ENCODE measurements at places on chromosomes 7 and 10.

GRCh38 chr10:30192846-30193608, 133.6 kb upstream of the JCAD start:
- DNase-seq: no peak

- DNase-seq: no peak
Observed at GRCh38 chr7:151769188-151769821, 107.6 kb downstream of the PRKAG2 start.

GRCh38 chr7:115593111-115593510, 437.5 kb downstream of the TFEC start:
- no peak for DNase-seq

DNA sequence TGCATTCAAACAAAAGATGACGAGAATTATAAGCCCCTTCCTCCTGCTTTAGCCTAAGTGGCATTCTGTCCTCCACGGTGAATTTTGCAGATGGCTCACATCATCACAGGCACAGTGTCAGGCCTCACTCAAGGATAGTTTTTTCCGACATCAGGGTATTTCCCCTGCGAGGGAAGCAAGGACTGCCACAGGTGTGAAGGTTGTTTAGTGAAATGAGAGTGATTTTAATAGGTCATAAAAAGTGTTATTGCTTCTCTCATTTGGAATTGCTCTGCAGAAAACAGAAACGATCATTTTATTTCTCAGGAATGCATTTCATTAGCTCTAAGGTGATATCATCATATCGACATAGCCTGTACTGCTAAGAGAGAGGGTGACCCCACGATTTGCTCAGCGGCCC, 128.7 kb upstream of the LANCL2 start:
- DNase-seq: no peak

DNA sequence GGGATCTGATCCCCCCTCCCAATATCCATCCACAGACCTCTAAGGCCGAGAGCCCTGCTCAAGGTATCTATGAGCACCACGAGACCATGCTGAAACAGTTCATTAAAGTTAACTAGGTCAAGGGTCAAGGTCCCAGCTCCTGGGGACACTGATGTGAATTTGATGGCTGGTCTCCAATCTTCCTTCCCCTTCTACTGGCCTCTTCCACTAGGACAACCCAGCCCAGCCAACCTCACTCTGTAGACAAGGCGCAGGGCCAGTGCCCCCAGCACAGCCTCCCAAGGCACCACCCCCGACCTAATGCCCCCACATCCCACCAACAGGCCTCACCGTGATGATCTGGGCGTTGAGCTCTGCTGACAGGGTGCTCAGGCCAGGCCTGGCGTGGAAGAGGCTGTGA, 15.6 kb downstream of the RRP12 start:
- DNase-seq: no peak

DNA sequence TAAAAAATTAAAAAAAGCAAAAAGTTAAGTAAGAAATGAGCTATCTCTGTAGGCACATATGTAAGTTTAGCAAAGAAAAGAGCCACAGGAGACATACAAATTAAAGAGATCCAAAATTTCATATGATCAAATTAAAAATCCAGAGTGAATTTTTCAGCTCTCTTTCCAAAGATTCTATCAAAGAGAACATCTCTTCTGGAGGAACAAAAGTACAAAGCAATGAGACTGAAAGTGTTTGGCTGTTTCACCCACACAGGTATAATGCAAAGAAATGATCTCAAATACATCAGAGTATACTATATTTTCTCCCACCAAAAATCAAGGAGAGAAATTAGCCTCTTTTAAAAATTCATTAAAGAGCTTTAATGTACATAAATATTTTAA, 74.8 kb upstream of the ASAH2 start:
- no peak for DNase-seq
